Esophagus muscularis mucosa (tissue), 4 donors: ENCODE measurements at places on chromosomes 12 and 14. TPM values are rescaled to one million over a fixed set of nuclear protein-coding genes. Genes with fewer than 3 reads are reported as not detected.

DNA sequence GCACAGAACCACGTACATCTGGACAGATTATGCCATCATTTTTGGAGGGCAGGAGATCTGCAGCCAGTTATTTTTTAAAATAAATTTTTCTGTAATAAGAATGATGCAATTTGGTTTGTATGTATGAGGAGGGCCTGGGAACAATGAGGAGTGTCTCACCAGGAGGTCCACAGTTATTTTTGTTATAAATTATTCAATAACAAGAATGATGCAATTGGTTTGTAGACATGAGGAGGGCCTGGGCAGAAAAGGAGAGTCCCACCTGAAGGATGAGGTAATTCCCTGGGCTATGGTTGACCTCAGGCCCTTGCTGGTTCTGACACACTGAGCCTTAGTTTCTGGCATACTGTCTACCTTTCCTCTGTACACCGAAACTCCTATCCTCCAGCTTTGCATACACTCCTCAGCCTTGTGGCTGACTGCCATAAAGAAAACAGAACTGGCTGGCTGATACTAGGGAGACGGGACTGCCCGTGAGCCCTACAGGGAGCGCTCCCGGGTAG is 9.0 kb upstream of the DCD start:
- no peaks in the 10 kb centered on the region for H3K4me1 ChIP-seq
- H3K36me3 ChIP-seq, result no peaks in the 10 kb centered on the region
- no peak overlapping the region for H3K4me3 ChIP-seq

DNA sequence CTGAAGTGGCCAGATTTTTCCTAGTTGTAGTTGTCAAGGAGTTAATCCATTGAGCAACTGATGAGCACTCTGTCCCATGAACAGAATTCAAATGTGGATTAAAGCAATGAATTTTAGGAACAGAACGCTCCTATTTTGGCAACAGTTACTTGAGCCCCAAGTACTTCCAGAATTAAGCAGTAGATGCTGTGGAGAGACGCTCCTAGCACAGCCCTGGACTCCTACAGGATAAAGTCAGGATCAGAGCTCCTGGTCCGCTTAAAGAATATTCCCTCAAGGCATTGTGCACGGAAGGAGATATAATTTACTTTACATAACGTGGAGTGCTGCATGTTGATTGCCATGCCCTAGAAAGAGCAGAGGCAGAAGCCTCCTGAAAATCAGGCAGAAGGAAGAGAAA is 53.4 kb downstream of the FLRT2 start:
- no peaks in the 10 kb centered on the region for H3K4me1 ChIP-seq
- no peaks in the 10 kb centered on the region for H3K36me3 ChIP-seq
- H3K27me3 ChIP-seq, result no peaks in the 10 kb centered on the region
- H3K4me3 ChIP-seq, result no peak overlapping the region
- no peak for DNase-seq

GRCh38 chr14:40133463-40133862 is 701.2 kb upstream of the FBXO33 start:
- no peak for DNase-seq
- no peaks in the 10 kb centered on the region for H3K4me1 ChIP-seq
- H3K36me3 ChIP-seq, result no peaks in the 10 kb centered on the region
- H3K4me3 ChIP-seq, result no peak overlapping the region
- H3K27ac ChIP-seq, result no peak overlapping the region
- no peaks in the 10 kb centered on the region for H3K27me3 ChIP-seq

GRCh38 chr12:6396031-6396430 is 12.1 kb downstream of the LTBR start:
- no peak overlapping the region for H3K4me3 ChIP-seq
- no peaks in the 10 kb centered on the region for H3K27me3 ChIP-seq
- H3K27ac ChIP-seq, result no peak overlapping the region
- H3K4me1 ChIP-seq, result peaks cover 27% of the 10 kb centered on the region
- no peak for DNase-seq
- H3K36me3 ChIP-seq, result peaks cover 12% of the 10 kb centered on the region

- peaks cover 54% of the 10 kb centered on the region for H3K4me1 ChIP-seq
- H3K36me3 ChIP-seq, result peaks cover 6% of the 10 kb centered on the region
- no peaks in the 10 kb centered on the region for H3K27me3 ChIP-seq
These were observed at the start of gene ALDH2 for GRCh38 chr12:111766608-111767361. TSS of gene ALDH2 (plus strand) at chr12:111766933. CDS start at chr12:111766983, 50 bp downstream.

DNA sequence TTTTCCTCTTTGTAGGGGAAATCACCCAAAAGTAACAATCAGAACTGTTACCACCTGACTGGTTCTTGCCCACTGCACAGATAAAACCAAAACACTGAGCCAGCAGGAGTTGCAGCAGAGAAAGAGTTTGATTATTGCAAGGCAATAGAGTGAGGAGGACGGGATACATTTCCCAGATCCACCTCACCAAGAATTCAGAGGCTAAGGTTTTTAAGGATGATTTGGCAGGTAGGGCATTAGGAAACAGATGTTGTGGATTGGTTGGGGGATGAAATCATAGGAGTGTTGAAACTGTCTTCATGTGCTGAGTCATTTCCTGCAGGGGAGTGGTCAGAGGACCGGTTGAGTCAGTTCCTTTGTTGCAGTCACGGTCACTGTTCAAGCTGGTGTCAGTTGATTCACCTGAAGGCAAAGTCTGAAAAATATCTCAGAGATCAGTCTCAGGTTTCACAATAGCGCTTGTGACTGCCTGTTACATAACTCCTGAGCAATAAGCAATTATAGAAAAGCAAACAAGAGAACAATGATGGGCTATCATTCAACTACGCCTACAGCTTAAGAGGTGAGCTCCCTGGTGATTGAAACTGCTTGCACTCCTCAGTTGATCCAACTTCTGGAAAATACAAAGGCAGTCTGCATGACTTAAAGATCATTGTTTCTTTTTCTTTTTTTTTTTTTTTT is 20.3 kb upstream of the AMN1 start:
- peaks cover 14% of the 10 kb centered on the region for H3K4me1 ChIP-seq
- no peak overlapping the region for H3K4me3 ChIP-seq
- DNase-seq, result no peak
- no peaks in the 10 kb centered on the region for H3K27me3 ChIP-seq
- H3K36me3 ChIP-seq, result no peaks in the 10 kb centered on the region

- H3K36me3 ChIP-seq, result peaks cover 4% of the 10 kb centered on the region
- no peaks in the 10 kb centered on the region for H3K27me3 ChIP-seq
- no peak for DNase-seq
- no peaks in the 10 kb centered on the region for H3K4me1 ChIP-seq
- H3K27ac ChIP-seq, result no peak overlapping the region
These were observed 51.4 kb downstream of the FBXW8 start for GRCh38 chr12:116962197-116962596.

GRCh38 chr14:104931771-104932675 is 7.3 kb downstream of the PLD4 start:
- H3K4me1 ChIP-seq, result peaks cover 29% of the 10 kb centered on the region
- H3K27me3 ChIP-seq, result no peaks in the 10 kb centered on the region
- H3K27ac ChIP-seq, result peak overlapping the region; percentile 76
- no peaks in the 10 kb centered on the region for H3K36me3 ChIP-seq
- no peak for DNase-seq
- peak overlapping the region; percentile 66 for H3K4me3 ChIP-seq

DNA sequence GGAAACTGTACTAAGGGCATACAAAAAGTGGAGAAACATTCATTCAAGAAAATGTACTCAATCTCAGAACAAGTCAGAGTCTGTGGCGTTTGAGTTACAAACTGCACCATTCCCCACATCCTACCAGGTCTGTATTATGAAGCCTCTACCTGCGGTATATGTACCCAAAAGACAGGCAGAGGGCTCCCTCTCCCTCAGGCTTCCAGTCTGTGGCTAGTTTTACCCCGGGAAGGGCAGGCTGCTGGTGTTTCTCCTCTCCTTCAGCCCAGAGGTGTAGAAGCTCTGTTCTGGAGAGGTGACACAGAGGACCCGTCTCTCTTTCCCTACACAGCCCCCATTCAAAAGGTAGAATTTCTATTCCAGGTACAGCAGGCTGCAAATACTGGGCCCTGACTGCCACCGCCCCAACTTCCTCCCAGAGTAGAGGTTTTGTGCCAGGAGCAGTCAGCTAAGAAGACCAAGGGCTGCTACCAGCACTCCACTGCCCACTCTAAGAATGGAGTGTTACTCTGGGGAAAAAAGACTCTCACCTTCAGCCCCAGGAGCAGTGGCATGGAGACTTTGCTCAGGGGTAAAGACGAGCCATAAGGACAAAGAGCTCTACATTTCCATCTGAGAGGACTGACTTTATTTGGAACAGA is 39.4 kb downstream of the PARP11 start:
- H3K36me3 ChIP-seq, result no peaks in the 10 kb centered on the region
- H3K27ac ChIP-seq, result no peak overlapping the region
- DNase-seq, result no peak

DNA sequence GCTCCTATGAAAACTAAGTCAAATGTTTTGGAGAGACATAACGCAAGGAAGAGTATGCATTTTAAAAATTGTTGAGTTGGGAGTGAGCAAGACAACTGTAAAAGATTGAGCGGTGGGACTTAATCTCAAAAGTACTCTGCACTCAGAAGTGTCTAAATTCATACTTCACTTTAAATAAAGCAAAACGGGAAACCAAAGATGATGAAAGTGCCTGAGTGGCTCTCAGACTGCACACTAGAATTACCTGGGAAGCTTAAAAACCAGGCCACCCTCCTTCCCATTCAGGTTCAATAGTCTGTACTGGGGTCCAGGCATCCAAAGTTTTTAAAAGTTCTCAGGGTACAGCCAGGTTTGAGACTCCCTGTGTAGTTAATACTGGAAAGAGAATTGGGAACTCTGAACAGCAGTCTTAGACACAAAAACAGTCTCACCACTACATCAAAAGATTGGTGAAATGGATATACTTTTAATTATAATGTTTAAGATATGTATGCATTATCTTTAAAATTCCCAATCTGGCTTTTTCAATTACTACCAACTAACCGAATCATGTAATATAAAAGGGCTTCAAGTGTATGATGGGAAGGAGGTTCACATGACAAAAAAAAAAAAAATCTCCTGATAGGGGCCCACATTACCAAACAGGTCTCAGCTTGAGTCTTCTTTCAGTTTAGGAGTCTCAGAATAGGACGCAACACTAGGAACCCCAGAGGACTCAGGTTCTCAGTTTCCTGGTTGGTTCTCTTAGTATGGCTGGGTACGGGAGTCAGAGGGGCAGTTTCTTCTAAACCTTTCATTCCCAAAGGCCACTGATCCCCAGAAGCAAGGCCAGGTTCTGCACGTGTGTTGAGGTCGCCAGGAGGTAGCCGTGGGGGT is 1.0 kb downstream of the HOMEZ start:
- H3K27ac ChIP-seq, result peak overlapping the region; percentile 95
- peak overlapping the region; percentile 99 for H3K4me3 ChIP-seq
- no peak for DNase-seq
- peaks cover 31% of the 10 kb centered on the region for H3K4me1 ChIP-seq

DNA sequence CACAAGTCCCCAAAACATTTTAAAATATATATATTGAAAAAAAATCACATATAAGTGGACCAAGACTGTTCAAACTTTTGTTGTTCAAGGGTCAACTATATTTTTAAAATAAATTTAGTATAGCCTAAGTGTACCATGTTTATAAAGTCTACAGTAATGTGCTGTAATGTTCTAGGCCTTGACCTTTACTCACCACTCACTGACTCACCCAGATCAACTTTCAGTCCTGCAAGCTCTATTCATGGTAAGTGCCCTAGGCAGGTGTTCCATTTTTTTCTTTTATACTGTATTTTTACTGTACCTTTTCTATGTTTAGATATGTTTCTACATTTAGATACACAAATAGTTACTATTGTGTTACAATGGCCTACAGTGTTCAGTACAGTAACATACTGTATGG is 23.4 kb upstream of the TMTC1 start:
- H3K36me3 ChIP-seq, result no peaks in the 10 kb centered on the region
- no peaks in the 10 kb centered on the region for H3K4me1 ChIP-seq
- no peaks in the 10 kb centered on the region for H3K27me3 ChIP-seq
- DNase-seq, result no peak
- H3K27ac ChIP-seq, result no peak overlapping the region
- no peak overlapping the region for H3K4me3 ChIP-seq

DNA sequence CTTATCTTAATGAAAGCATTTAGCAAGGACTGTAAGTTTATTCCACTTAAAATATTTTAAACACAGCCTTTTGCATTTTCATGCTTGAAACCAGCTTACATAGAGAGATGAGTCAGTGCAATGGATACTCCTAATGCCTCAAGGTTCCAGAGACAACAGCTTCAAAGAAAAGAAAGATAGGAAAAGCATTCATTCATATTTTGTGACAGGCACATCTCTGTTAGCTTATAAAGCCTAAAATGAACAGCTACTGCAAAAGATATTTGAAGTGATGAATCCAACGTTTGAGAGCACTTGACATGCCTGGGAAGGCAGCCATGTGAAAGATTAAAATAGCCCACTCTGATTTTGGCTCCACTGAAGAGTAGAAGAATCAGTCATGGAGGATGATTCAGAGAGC is 814.5 kb downstream of the RPS29 start:
- no peak for DNase-seq
- H3K27me3 ChIP-seq, result no peaks in the 10 kb centered on the region
- no peaks in the 10 kb centered on the region for H3K36me3 ChIP-seq
- no peak overlapping the region for H3K4me3 ChIP-seq

DNA sequence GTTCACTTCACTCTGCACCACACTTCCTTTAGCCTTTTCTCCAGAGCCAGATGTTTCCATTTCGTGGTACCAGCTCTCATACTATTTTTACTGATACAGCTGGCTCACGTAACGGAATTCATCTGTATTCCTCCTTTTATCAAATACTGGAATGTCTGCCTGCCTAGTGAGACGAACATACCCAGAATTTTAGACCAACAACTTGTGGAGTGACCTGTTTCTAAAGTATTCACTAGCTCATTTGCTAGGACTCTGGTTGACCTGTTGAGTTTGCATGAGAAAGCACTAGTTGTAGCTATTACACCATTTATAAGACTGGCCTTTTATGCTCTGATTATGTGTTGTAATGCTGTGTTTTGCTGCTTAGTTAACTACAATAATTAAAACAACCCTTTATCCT is 22.6 kb downstream of the KCNA5 start:
- H3K27ac ChIP-seq, result no peak overlapping the region
- H3K27me3 ChIP-seq, result no peaks in the 10 kb centered on the region
- H3K36me3 ChIP-seq, result no peaks in the 10 kb centered on the region
- H3K4me1 ChIP-seq, result peaks cover 10% of the 10 kb centered on the region
- no peak overlapping the region for H3K4me3 ChIP-seq

- no peaks in the 10 kb centered on the region for H3K4me1 ChIP-seq
- no peak overlapping the region for H3K27ac ChIP-seq
- no peak for DNase-seq
- no peaks in the 10 kb centered on the region for H3K27me3 ChIP-seq
- H3K4me3 ChIP-seq, result no peak overlapping the region
- H3K36me3 ChIP-seq, result no peaks in the 10 kb centered on the region
These were observed 234.9 kb downstream of the FLRT2 start for GRCh38 chr14:85764822-85765221.

- no peaks in the 10 kb centered on the region for H3K4me1 ChIP-seq
- H3K27ac ChIP-seq, result no peak overlapping the region
- H3K27me3 ChIP-seq, result no peaks in the 10 kb centered on the region
These were observed 116.6 kb downstream of the CRACR2A start for GRCh38 chr12:3636328-3636727.

- peak overlapping the region; percentile 72 for H3K4me3 ChIP-seq
- H3K36me3 ChIP-seq, result no peaks in the 10 kb centered on the region
- H3K27ac ChIP-seq, result peak overlapping the region; percentile 96
- DNase-seq, result no peak
These were observed 907 bp upstream of the EFS start for GRCh38 chr14:23365732-23366425.

Gene RHEBL1
- total RNA-seq, result 0.97 TPM

Gene OAS2
- total RNA-seq, result 8.4 TPM

Gene PROX2
- total RNA-seq, result not detected

Gene NEUROD4
- not detected for total RNA-seq

Gene MMP14
- 107 TPM for total RNA-seq

Gene KRT72
- total RNA-seq, result not detected

Gene POU6F1
- 27.2 TPM for total RNA-seq

Gene SLC10A1
- total RNA-seq, result not detected

Gene TAS2R42
- total RNA-seq, result not detected

Gene LMNTD1
- 1.8 TPM for total RNA-seq

Gene CISTR
- not detected for total RNA-seq
